Kasumi-1 (cell line): ENCODE measurements at places on chromosomes 7 and 10.
A peak's percentile ranks its signal among the peaks of the same experiment; 100 is the strongest.

- no peak for DNase-seq
These were observed 71.6 kb downstream of the FBXL13 start for GRCh38 chr7:103003004-103003403.

GRCh38 chr7:149753375-149754233 lies 19.8 kb downstream of the ZNF467 start:
- DNase-seq = no peak

GRCh38 chr10:84337199-84337598 lies 8.8 kb downstream of the CCSER2 start:
- DNase-seq = no peak

DNA sequence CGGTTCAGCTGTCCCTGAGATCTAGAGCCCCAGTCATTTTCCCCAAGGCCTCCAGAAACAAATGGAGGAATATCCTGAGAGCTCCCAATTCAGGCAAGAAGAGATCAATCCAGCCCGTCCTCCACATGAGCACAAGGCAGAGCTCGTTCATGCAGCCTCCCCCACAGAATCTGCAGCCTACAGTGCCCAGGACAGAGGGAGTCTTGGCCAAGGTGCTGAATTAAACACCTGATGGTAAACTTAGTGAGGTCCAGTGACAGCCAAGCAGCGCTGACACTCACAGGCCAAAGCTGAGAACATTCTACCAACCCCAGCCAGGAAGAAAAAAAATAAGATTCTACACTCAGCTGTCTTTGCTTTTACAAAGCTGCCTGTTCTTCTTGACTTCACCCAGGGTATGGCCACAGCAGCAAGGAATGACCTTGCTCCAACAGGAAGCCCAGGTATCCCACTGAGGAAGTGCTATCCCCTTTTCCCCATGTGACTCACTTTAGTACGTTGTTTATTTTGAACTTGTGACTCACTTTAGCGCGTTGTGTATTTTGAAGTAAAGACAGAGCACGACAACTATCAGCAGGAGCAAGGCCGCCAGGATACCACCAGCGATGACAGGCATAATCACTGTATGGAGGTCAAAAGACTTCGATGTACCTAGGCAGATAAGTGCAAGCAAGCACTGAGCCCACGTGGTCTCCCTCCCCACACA lies 4.4 kb upstream of the CUZD1 start:
- DNase-seq = no peak

GRCh38 chr7:102291056-102291915 lies 4.6 kb downstream of the SH2B2 start:
- DNase-seq = no peak

- DNase-seq = no peak
These were observed 41.2 kb downstream of the SPAG6 start for GRCh38 chr10:22386503-22386902.

GRCh38 chr7:42972699-42973500 lies 40.7 kb downstream of the MRPL32 start:
- DNase-seq = no peak

DNA sequence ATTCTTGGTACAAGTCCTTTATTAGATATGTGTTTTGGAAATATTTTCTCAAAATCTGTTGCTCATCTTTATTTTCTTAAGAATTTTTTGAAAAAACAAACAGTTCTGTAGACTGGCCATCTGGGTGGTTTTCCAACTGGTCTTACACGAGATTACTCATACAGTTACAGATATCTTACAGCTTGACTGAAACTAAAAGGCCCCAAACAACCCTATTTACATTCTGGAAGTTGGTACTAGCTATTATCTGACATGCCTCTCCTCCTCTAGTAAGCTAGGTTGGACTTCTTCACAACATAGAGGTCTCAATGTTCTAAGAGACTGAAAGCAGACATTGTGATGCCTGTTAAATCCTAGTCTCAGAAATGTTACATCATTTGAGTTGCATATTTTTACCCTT lies 52.0 kb downstream of the ZNF22 start:
- no peak for DNase-seq

DNA sequence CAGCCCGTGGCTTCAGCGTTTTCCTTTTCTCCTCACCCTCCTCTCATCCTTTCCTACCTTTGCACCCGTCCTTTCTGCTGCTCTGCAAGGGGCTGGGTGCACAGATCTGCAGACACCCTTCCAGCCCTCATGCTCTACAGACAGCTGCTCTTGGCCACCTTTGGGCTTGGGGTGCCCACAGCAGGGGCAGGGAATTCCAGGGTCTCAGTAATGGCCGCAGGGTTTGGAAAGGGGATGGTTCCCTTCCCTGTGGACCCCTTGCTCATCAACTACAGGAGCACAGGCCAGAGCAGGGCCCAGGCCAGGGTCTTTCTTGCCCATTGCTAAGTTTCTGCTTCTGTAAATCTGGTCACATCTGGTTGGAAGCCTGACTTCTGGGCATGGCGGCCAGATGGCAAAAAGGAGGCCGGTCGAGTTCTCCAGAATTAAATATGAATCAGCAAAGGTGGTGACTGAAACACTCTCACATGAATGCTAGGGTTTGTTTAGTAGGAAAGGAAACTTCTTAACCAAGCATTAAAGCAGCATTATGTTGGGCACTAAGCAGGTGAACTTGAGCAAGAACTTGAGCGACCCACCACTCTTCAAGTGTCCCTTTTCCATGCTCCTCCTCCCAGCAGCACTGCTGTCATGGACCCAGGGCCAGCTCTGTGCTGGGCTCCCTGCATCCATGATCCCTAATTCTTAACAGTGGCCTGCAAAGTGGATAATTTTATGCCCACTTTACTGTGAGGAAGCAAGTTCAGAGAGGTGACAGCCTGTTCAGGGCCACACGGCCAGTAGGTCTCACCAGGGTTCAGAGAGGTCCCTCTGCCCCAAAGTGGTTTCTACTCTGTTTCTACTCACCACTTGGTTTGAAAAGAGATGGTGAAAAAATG lies 1.5 kb downstream of the ECHDC3 start:
- DNase-seq = no peak

DNA sequence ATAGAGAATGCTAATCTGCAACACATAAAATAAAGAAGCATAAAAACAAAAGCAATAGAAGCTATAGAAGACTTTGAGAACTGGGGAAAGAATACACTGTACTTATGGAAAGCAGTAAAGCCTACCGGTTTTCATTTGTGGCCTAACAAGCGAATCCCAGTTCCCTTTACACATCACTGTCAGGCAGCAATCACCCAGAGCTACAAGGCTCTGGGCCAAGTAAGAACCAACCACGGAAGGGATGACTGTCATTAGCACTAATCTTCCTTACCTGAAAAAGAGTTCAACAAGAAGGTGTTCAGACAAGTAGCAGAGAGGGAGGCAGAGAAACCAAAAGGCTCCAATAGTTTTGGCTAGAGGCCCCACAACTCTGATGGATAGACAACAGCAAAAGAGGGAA lies 15.0 kb downstream of the CCDC6 start:
- DNase-seq = no peak

DNA sequence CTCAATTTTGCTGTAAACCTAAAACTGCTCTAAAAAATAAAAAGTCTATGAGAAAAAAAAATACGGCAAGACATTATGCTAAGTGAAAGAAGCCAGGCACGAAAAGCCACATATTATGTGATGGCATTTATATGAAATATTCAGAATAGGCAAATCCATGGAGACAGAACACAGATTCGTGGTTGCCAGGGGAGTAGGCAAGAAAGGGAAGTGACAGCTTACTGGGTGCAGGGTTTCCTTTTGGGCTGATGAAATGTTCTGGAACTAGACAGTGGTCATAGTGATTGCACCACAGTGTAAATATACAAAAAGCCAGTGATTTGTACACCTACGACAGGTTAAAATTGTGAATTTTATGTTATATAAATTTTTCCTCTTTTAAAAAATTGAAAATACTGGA lies 41.3 kb upstream of the GLI3 start:
- DNase-seq = peak; percentile 36

GRCh38 chr7:128003167-128003566 lies 28.1 kb downstream of the LRRC4 start:
- no peak for DNase-seq

DNA sequence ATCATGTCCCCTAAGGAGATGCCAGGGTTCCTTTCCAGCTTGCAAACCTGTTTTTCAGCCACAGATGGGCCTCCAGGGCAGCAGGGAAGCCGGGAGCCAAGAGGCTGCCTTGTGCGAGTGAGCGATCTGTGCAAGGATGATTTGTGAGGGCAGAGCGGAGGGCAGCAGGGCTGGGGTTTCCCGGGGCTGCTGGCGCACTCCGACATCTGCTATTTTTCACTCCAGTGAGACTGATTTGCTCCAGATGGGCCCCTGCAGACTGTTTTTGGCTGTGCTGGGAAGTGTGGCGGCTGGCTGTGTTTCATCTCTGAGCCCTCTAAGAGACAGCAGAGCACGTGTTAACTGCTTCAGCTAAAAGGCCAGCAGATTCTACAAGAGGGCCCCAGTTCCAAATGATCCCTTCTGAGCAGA lies 466.2 kb downstream of the TYW1 start:
- no peak for DNase-seq

GRCh38 chr7:73342645-73343044 lies 14.7 kb downstream of the FKBP6 start:
- DNase-seq = no peak

DNA sequence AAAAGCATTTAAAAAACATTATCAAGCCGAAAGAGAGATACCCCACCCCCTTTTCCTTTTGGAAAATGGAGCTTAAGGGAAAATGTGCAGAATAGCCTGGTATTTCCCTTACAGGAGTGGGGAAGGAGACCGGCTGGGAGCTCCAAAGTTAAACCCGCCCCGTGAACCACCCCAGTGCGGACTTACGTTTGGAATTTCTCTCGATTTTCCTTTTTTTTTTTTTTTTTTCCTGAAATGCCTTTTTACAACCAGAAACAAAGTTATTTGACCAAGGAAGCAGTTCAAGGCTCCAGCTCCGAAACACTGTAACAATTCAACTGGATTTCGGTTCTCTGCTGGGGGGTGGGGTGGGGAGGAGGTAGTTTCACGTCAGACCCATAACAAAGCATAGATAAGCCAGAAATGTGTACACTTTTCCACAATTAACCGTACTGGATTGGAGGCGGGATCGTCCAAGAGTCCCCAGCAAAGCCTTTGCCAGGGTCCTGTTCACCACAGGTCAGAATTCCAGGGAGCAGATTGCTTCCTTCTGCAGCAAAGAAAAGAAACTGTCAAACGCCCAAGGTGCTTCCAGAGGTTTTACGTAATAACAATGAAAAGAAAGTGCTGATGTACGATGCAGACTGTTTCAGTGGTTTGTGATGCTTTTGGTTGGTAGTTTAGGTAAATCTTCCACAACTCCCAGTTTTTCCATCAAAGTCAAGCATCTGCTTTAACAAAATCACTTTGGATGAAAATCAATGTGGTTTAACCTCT lies 6.7 kb downstream of the SKIDA1 start:
- no peak for DNase-seq

GRCh38 chr7:55309040-55309991 lies 55.8 kb upstream of the LANCL2 start:
- no peak for DNase-seq

- DNase-seq = no peak
These were observed 9.3 kb downstream of the ARHGAP22 start for GRCh38 chr10:48595539-48595932.
